ENCODE measurements at places on chromosomes 4 and X.
A peak's percentile ranks its signal among the peaks of the same experiment; 100 is the strongest.

- no peak for DNase-seq
Measured at GRCh38 chr4:28092610-28093009, 1232.0 kb downstream of the STIM2 start.

DNA sequence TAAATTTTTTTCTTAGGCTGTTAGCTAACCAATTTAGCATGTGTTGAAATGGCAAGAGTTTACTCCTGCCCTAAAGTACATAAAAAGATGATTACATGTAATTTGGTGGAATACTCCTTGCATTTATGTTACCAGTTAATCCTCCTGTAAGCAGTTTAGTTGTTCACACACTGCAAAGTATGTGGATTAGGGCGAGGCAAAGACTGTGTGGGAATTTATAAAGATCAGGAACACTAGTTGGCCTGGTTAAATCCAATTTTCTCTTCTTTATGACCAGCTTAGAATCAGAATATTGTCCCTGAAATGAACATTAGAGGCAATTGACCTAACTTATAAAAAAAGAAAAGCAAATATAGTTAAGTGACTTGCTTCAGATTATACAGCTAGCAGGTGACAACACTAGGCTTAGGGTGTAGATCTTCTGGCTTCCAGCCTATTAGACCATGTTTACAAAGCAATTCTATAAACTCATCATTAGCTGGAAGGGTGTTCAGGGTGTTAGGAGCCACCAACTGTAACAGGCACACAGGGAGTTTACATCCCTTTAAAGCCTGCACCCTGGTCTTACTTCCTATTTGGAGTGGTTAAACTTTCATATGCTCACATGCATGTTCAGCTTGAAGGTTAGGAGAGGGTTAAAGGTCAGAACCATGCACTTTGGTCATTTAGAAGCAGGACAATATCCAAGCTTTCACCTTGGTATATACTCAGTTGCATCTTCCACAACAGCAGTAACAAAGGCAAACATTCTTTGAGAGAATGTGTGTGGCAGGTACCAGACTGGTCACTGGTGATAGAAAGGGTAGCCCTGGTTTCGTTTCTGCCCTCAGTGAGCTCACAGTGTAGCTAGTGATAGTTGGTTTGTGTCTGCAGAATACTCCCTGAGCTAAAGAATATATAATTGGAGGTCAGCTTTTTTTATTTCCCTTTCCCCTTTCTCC, 72.6 kb downstream of the GC start:
- no peak for DNase-seq

DNA sequence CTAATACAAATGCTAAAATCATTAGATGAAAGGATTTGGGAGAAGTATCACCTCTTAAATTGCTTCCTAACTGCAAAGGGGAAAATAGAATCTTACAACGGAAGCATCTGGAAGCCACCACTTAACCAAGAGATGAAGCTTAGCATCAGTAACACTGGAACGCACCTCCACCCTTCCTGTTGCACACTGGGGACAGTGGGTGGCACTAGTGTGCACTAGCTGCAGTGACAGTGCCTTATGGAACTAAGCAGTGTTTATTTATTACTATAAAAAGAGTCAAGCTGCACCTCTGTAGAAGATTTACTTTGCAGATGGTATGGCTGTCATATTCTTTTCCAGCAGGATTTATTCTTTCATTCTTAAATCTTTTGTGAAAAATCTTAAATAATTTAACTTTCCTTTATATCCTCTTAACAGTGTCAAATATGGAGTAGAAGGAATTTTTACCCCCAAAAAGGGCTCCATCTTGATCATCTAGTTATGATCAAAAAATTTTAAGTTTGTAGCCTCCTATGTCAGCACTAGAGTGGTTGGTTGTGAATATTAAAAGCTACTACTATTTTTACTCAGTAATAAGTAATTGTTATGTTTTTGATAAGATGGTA, 76.7 kb downstream of the SCD5 start:
- DNase-seq, result no peak

GRCh38 chr4:40749717-40750460, at the start of gene NSUN7:
NSUN7 (plus strand) TSS chr4:40749955; CDS start chr4:40750694, 739 bp downstream.
- DNase-seq, result no peak

- no peak for DNase-seq
Measured at GRCh38 chr4:72451349-72451748, 117.7 kb downstream of the ADAMTS3 start.

DNA sequence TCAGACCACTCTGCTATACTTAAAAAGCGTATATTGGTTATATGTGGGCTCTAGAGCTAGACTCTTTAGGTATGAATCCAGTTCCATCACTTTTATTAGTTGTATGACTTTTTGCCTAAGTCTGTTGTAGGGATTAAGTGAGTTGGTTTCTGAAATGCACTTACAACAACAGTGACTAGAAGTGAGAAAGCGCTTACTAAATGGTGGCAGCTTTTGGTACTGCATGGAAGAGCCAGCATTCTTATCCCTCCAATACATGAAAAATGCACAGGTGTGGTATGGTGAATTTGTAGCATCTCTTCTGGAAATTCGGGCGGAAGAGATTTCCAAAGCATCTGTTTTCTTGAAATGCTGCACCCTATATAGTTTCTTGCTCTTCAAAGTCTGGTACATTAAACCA, 117.1 kb downstream of the SPANXA1 start:
- DNase-seq, result no peak

DNA sequence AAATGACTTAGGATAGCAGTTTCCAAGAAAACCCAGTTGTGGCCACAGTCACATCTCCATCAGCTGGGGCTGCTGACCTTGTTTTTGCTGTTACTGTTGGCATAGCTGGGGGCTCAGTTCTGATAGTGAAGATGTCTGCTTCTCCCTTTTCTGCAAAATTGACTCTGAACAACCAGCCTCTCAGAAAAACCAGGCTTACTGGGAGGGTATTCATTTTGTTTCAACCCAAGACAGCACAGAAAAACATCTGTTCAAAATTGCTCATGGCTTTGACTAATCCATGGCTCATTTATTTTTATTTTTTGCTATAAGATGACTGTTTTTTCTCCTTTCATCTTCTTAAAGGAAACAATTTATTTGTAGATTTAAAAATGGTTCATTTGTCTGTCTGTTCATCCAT, 53.1 kb downstream of the RASL11B start:
- no peak for DNase-seq

DNA sequence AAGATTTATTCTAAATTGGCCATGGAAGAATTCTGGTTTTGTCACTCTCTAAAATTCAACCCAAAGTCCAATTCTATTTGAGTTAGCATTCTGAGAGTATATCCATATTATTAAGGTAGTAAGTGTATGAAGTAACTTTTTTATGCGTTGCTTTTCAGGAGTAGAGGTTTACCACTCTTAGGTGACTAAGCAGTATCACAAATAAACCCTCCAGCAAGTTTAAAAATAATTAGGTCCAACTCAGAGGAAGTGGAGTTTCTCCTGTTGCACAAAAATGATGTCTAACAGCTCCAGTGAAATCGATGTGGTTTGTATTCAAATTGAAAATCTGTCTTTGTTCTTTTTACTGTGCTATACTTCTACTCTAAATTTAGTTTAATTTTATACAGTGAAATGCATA, 6.6 kb downstream of the SCML1 start:
- no peak for DNase-seq

GRCh38 chr4:41175794-41176193, 38.5 kb downstream of the APBB2 start:
- no peak for DNase-seq

GRCh38 chr4:17188125-17188524, 289.7 kb upstream of the LDB2 start:
- no peak for DNase-seq

- no peak for DNase-seq
Measured at GRCh38 chrX:10676235-10676957, 56.0 kb upstream of the MID1 start.

DNA sequence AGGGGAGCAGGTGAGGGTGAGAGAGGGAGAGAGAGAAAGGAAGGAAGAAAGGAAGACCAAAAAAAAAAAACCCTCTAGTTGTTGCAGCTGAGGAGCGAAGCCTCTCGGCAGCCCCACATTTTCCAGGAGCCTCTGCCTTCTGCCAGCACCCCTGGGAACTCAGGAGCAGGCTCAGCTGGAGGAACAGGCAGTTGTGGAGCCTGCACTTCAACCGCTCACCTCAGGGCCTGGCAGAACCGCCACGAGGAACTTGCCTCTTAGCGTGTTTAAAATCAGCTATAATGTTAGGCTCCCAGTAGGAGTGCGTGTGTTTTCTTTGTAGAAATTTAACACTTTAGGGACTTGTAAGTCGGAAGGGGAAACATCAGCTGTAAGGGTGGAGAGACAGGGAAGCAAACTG, 65.7 kb downstream of the SEL1L3 start:
- DNase-seq, result no peak

DNA sequence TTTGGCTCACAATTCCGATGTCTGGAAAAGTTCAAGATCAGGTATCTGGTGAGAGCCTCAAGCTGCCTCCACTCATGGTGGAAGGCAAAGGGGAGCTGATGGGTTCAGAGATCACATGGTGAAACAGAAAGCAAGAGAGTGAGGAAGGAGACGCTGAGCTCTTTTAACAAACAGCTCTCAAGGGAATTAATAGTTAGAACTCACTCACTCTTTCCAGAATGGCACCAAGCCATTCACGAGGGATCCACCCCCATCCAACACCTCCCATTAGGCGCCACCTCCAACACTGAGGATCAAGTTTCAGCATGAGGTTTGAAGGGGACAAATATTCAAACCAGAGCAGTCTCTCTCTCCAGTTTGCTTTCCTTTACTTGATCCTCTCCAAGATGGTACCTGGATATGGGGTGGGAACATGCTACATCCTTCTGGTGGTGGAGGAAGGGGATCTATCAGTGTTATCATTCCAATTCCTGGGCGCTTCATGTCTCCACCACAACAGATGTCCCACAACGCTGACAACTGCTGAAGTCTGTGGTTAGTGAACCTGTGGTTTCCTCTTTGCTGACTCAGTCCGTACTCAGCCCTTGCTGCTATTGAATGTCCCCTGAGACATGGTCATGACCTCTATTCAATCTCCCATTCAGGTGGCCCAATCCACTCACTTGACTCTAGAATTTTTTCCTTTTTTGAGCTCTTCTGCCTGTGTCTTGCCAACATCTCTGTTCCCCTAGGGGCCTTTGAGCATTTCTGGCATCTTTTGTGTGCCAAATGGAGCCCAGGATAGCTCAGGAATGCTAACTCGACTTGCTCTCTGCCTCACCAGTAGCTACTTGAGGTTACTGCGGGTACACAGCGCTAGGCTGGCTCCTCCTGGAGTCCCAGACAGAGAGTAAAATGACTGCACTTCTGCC, 395.2 kb downstream of the MID1IP1 start:
- DNase-seq, result peak; percentile 6

DNA sequence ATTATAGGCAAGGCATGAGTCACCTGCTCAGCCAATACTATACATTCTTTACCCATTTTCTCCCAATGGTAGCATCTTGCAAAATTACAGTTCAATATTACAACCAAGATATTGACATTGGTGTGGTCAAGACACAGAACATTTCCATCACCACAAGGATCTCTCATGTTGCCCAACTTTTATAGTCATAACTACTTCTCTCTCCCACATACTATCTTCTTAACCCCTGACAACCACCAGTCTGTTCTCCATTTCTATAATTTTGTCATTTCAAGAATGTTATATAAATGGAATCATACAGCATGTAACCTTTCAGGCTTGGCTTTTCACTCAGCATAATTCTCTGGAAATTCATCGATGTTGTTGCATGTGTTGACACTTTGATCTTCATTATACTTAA, 144.9 kb downstream of the ENOX2 start:
- no peak for DNase-seq

DNA sequence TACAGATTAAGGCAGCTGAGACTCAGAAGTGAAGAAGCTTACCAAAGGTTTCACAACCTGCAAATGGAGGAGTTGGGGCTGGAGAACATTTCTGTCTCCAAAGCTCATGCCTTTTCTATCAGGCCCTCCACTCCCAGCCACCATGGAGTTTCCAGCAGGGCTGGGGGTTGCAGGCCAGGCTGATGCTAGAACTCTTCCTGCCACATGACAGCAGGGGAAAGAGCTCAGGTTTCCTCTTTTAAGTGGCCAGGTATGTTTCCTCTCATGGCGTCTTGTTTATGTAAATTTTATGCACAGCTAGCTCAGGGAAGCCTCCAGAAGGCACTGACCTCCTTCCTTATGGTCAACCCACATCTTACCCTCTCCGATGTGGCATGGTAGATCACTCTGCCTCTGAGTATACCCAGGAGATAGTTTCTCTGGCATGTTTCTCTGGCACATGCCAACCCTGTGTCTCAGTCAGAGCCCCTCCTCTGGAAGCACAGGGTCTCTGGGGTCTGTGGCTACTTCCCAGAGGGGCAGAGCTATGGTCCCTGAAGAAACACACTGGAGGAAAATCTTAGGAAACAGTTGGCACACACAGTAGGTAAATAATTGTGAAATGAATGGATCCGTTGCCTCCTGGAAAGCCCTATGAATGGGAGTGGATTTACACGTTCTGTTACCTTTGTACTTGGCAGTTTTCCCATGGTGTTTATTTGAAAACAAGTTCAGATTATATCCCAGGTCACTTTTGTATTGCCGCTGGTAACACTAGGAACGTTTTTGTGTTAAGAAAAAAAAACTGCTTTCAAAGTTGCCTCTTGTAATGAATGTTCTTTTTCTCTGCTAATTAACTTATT, 28.9 kb downstream of the PDK3 start:
- DNase-seq, result no peak

DNA sequence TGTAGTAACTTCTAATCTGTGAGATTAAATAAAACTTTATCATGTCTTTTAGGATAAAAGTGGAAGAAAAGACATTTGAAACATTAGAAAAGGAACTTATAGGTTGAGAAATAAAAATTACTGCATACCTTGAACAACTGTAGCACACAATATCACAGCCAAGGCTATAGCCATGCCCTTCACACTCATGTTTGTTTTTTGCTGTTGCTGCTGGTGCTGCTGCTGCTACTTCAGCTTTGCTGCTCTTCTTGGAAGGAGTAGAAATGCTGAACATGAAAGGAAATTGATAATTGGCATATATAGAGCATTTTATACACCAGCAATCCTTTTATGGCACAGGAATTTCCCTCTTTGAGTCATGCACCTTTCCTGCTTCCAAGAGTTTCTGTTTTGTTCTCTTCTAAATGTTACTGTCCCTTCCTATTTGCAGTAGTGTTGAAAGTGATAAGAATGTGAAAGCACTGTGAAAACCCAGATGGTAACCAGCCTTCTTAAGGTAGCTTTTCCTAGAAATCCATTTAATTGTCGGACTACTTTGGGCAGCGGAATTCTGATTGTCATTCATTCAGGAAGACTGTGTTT, at the start of gene CXCL11:
CXCL11 (minus strand) TSS at position 272 of the 582 bp plus-strand sequence; CDS start at position 189, 83 bp downstream.
- no peak for DNase-seq

DNA sequence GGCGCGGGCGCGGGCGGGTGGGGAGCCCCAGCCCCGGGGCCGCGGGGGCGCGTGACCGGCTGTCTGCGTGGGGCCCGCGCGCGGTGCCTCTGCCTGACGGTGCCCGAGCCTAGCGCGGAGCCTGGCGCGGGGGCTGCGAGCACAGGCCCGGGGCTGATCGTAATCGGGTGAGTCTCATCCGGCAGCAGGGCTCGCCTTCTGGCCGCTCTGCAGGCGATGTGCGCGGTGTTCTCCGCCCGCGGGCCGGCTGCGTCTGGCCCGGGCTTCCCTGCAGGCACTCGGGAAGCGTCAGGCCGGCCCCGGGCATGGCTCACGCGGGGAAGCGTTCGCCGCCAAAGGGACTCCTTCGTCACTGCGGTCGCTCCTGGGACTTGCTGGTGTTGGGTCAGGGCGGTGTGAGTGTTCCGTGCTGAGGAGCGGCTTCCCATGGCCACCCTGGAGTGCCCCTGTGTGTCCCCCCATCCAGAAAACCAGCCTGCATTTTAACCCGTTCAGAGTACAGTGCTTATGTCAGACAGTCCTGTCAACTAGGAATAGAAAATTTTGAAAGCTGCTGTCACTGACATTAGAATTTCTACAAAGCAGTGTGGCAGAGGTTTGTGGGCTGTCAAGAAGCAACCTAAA, 40.6 kb downstream of the FAM149A start:
- DNase-seq, result no peak

GRCh38 chrX:45621376-45622041, 420.8 kb upstream of the DIPK2B start:
- DNase-seq, result no peak
